ENCODE measurements at places on chromosomes 6 and 20. TPM values are rescaled to one million over a fixed set of nuclear protein-coding genes. Genes with fewer than 3 reads are reported as not detected.

TSPYL1 gene
- polyA plus RNA-seq, result 62.0 TPM

PCIF1 gene
- polyA plus RNA-seq, result 83.4 TPM

UBE2C gene
- 0.36 TPM for polyA plus RNA-seq

BPIFB1 gene
- polyA plus RNA-seq, result not detected

TREM1 gene
- polyA plus RNA-seq, result not detected

DDX43 gene
- 0.70 TPM for polyA plus RNA-seq

OXT gene
- polyA plus RNA-seq, result not detected

ADAM33 gene
- polyA plus RNA-seq, result not detected

FUT9 gene
- not detected for polyA plus RNA-seq

TMEM217 gene
- 0.31 TPM for polyA plus RNA-seq

SAYSD1 gene
- 14.0 TPM for polyA plus RNA-seq

SLC17A1 gene
- not detected for polyA plus RNA-seq

GPR6 gene
- not detected for polyA plus RNA-seq

ERVFRD-1 gene
- polyA plus RNA-seq, result 0.05 TPM

ID4 gene
- not detected for polyA plus RNA-seq

CASS4 gene
- polyA plus RNA-seq, result 3.3 TPM

TRERF1 gene
- polyA plus RNA-seq, result 1.1 TPM

CDH26 gene
- polyA plus RNA-seq, result 0.55 TPM

CYP21A2 gene
- not detected for polyA plus RNA-seq

ACSS1 gene
- polyA plus RNA-seq, result 47.2 TPM

MYLK4 gene
- polyA plus RNA-seq, result 0.24 TPM

Measured in CD4-positive, alpha-beta memory T cell (primary cell).